AG04450 (cell line): ENCODE measurements at places on chromosomes 6 and 20. TPM values are rescaled to one million over a fixed set of nuclear protein-coding genes. Genes with fewer than 3 reads are reported as not detected.

DNA sequence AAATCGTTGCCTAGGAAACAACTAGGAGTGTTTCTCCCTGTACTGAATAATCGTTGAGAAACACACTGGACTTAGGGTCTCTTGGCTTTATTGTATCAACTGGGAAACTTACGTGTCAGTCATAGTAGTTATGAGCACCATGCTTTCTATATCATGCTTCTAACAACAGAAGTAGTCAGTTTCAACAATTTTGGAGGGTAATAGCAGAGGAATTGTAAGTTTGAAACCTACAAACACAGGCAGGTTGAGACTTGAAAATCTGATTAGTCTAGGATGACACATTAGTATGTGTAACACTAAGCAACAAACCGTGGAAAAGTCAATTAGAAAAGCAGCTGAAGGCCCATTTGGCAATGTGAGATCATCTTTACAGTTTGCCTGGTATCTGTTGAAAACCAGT lies 43.9 kb upstream of the FABP7 start:
- DNase-seq = no peak

DNA sequence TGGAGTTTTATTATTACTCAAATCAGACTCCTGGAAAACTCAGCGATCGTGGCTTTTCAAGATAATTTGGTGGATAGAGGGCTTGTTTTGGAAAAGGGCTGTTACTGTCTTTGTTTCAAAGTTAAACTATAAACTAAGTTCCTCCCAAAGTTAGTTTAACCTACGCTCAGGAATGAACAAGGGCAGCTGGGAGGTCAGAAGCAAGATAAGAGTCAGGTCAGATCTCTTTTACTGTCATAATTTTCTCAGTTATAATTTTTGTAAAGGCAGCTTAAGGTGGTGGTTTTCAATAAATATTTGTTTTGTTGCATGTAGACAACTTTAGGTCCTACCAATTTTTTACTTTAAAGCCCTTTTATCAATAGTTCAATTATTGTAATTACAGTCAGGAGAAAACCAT lies 9.2 kb upstream of the GABRR2 start:
- DNase-seq = no peak

DNA sequence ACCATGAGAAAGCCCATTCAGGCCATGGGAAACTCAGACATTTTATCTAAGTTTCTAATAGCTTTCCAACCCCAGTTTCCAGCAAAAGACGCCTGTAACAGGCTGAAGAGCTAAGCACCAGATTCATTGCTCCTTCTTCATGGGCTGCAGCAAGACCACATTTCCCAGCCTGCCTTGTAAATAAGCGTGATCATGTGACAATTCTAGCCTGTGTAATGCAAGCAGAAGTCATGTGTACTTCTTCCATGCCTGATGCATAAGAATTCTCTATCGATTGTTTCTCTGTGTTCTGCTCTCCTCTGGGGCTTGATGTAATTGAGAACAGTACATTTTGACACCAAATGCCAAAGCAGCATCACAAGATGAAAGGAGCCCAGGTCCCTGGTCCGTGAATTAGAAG lies 6.8 kb downstream of the PCSK2 start:
- no peak for DNase-seq

DNA sequence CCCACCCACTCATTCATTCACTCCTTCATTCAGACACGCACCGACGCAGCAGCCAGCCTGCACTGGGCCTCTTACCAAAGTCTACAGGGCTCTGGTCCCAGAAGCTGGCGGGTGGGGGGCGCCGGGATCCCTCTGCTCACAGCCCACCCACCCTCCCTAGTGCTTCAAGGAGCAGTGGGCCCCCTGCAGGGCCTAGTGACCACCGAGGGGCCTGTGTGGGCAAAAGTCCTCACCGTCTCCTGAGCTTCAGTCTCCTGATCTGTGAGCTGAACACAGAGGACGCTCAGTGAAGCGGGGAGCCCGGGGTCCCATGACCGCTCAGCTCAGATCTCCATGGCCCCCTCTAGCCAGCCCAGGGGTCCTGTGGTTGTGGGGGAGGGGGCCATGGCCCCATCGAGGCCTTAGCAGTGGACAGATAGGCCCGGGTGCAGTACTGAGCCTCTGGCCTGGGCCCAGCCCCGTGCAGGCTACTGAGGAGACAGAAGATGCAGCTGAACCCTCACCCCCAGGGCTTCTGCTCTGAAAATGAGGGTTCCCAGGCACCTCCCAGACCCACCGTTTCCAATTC lies 33.4 kb upstream of the MRGBP start:
- no peak for DNase-seq

DNA sequence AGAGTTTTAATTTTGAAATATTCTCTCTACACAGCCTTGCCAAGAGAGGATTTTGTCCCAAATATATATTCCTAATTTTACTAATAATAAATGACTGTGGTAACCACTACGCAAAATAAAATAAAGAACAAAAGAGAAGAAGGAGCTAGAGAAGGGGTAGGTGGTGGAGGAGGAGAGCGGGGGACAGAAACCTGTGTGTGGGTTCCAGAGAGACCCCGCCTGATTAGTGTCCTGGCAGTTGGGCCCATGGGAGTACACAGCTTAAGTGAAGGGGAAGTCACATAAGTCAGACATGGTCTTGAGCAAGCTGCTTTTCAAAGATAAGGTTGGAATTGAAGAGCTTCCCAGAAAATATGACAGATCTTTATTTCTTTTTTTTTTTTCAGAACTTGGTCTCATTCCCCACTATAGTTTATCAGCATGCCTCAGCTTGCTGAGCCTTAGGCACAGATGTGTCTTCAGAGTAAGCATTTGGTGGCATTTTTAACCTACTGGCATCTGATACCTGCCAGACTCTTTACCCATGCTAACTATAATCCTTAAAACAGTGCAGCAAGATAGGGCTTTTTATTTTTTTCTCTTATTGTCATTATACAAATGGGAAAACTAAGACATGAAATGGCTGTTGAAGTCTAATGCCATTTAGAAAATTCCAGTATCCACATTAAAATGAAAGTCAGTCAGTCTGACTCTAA lies 9.6 kb upstream of the RHAG start:
- DNase-seq = no peak

GRCh38 chr6:22271081-22271480 lies 25.8 kb downstream of the PRL start:
- DNase-seq = no peak

- no peak for DNase-seq
These were observed 20.7 kb upstream of the ASIP start for GRCh38 chr20:34220561-34220960.

GRCh38 chr20:59374261-59374660 lies 73.8 kb downstream of the EDN3 start:
- no peak for DNase-seq

KCNK16 gene
- polyA plus RNA-seq = not detected in 2 replicates

CST7 gene
- polyA plus RNA-seq = not detected in 2 replicates
